NCI-H510A (cell line): ENCODE measurements at places on chromosomes 4 and X.

DNA sequence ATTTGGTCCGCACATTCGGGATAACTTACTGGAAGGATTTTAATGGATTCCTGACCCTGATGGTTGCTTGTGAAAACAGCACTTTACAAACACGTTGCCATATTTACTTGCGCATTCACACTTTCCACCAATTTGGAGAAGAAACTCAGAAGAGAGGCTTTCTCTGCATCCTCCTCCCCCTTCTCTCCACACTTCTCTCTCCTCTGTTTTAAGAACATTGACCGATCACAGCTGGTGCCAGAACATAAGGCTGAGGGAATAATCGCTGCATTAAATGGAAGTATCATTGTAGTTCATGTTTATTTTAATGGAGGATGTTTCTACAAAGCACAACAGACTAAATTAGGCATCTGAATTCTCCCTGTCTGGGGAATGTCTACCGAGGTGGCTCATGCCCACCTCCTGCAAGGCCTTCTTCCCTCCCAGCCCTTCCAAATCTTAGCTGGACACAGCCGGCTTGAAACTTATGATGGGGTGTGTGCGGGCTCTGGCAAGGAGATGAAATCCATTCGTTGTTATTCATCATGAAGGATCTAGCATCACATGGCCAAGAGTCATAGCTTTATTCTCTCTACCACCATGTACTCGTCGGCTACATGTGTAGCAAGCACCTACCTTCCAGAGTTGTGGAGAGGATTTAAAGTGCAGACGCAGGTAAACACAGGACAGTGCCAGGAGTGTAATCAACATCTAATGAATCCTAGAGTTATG, 204.1 kb downstream of the LDB2 start:
- DNase-seq = no peak

DNA sequence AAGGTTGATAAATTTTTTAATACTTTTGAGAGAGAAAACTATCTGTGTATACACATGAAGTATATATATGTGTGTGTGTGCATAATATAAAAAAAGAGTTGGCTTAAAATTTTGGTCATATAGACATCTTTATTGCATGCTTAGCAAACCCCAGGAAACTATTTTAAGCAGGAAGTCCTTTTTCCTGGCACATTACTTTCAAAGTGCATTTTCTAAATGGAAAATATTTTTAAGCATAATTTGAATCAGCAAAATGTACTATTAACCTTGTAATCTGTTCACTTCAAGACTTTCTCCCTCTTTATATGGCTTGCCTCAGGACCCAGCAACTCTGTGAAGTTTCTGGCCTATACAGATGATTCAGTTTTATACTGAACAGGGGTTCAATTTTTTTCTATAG, 106.3 kb downstream of the CDS1 start:
- DNase-seq = no peak

- DNase-seq = no peak
Measured at GRCh38 chr4:7559741-7560395, 125.1 kb upstream of the PSAPL1 start.

- DNase-seq = no peak
Measured at GRCh38 chrX:14267216-14267615, 237.5 kb upstream of the GEMIN8 start.

DNA sequence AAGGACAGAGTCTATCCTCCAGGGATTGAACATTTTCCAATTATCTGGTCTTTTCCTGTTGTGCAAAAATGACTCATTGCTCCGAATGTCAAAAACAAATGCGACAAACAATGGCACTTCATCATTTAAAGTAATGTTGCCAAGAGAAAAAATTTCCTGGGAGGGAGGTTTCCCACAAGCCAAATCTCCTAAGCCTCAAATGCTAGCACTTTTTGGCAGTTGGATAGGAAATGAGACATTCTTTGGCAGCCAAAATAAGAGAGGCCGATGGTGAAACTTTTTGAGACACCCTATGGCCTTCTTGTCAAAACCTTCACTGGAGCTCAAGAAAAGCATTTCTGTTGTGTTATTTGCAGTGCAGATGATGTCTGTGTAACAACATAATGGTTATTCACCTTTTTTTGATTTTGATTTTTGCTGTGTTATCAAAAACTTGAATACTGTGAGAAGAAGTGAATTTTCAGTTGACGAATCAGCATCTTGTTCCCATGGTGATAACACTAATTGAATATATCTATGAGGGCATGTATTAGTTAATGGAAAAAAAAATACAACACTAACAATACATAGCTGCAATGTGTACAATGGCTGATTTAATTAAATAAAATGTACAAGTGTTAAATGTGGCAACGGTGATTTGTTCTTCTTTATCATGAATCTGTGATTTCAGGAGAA, 333.8 kb downstream of the ANK2 start:
- DNase-seq = no peak

GRCh38 chrX:45622538-45622937, 421.9 kb upstream of the DIPK2B start:
- DNase-seq = no peak

DNA sequence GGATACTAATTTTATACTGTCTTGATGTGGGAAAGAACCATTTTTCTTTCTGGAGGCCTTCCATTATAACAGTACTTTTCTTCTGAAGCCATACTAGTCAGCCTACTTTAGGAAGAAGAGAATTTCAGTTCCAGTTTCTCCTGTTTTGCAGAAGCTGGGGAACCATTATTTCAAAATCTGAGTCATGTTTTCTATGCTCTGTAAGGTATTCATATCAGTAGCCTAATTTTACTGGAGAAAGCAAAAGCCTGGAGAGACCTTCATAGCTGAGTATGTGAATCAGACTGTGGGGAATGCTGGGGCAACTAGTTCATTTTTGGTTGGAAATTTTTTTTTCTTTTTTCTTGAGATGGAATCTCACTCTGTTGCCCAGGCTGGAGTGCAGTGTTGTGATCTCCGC, 22.4 kb downstream of the AFF1 start:
- DNase-seq = no peak

DNA sequence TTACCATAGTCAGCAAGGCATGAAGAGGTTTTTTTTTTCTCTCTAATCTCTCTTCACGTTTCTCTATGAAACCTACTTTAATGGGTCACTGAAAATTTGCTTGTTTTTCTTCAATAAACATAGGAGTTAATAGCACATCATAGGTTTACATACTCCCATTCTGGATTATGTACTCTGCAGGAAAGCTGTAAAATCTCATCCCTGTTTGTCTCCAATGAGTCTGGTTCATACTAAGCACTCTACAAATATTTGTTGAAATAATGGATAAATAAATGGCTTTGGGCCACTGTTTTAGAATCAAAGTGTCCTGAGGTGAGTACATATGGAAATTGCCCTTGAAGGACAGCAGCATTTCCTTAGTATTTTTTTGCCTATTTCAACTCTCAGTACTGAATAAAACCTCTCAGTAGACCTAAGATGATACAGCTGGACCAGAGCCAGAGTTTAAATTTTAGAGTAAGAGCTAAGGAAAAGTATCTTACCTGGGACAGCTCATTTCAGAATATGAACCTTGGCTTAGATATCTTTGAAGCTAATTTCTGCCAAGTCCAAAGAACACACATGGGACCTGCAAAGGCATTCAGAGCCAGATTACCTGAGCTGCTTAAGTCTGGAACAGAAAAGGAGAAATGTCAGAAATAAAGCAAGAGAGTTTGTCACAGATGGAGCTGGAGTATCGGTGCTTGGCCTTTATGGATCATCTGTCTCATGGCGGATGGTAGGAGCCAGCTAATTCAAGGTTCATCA, 34.4 kb downstream of the PF4 start:
- no peak for DNase-seq

DNA sequence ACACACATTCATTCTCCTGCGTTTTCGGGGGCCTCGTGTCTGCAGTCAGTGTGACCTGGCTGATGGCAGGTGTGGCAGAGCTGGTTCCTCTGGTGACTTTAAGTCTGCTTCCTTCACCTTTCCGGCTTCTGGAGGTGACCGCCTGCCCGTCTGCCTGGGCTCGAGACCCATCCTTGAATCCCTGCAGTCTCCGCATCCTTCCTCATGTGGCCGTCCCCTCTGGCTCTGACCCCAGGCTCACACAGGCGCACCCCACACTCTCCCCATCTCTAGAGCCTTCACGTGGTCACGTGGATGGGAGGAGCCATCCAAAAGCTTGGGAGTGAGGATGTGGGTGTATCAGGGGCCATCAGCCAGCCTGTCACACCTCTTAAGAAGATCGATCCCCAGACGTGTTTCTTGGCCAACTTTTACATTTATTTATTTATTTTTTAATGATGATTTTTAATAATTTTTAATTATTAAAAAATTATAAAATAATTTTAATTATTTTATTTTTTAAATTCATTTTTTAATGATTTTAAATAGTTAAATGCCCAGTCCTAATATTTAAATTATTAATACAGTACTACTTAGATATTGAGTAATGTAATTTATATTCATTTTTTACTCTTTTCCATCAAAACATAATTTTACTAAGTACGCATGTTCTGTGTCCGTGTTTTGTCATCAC, 20.9 kb downstream of the RGS12 start:
- DNase-seq = no peak

DNA sequence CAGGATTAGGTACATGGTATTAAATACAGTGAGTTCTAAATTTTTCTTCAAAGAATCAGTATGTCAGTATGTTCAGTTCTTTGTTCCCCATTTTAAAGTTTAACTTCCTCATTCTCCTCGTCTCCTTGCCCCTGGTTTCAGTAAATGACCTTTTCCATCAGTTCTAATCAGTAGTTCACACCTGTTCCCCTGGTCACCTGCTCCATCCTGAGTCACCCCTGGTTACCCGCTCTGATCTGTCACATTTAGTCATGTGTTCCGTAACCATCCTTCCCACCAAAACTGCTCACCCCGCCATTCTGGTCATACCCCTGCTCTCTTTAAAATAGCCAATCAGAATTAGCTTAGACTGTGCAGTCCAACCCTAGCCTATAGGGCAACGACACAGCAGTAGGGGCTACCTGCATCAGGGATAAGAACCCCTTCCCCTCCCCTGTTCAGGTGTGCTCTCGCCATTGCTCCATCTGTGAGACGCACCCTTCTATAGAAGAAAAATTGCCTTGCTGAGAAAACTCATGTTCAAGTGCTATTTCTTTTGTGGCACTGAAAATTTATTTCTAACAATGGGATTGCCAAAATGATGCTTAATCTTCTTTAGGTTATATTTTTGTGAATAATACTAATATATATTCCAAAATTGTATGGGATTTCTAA, 181.3 kb downstream of the OR13H1 start:
- DNase-seq = no peak

- DNase-seq = no peak
Measured at GRCh38 chr4:122826079-122826527, 528 bp upstream of the FGF2 start.

- DNase-seq = no peak
Measured at GRCh38 chrX:2954541-2954940, 25.4 kb upstream of the ARSD start.

DNA sequence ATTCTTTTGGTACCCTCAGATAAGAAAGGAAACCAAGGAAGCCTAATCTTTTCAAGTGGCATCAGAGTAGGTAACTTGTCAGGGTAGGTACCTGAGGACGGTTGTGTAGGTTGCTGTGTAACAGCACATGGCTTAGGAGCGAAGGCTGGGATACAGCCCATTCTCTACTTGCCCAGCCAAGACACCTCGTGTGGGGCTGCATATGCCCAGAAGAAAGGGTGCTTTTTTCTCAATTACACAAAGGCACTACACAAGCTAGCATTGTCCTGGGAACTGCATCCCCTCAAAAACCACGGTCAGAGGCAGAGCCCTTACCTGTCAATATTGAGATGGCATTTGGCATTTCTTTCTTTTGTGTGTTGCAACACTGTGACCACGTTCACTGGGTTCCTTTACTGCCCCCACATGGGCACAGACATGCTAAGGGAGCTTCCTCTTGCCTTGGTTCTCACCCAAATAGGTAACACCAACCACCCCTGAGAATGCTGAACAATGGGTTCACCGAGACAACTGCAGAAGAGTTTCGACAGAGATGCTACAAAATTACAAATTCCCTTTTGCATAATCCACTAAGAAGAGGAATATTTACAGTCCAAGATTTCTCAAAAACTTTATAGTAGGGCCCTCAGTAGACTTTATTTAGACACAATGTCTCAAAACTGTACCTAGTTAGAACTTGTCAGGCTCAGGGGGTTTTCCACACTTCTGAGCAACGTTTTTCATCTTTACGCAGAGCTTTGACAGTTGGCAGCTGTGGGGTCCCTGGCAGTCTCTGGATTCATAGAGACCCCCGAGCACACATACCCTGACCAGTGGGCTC, 35.8 kb upstream of the TNIP3 start:
- DNase-seq = no peak

DNA sequence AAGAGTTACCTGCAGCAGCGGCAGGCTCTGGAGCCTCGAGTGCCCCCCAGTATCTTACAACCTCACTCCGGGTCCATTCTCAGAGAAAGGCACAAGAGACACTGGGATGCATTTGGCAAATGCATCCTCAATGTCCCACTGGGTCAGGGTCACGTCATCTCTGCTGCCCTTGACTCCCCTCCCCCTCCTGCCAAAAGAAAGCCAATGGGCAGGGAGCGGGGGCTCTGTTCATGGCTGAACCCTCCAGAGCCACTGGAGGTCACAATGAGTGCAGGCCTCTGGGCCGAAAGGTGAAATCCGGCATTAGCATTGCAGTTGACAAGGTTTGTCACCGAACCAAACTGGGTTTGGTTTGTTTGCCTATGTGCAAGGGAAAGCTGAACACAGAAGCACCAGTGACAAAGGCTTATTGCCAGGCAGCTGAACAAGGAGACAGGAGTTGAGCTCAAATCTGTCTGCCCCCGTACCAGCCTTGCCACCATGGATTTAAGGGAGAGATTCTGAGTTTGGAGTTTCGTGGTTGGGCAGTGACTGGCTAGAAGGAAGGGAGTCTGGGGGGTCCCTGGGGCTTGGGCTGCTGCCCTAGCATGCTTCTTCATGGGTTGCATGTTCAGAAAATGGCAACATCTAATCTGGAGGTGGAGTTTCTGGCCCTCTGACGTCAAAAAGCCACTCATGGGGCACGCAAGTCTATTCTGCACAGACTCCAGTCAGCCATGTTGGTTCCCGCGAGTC, 64.3 kb downstream of the HTRA3 start:
- no peak for DNase-seq

- no peak for DNase-seq
Measured at GRCh38 chr4:10196191-10196590, 79.6 kb upstream of the WDR1 start.

DNA sequence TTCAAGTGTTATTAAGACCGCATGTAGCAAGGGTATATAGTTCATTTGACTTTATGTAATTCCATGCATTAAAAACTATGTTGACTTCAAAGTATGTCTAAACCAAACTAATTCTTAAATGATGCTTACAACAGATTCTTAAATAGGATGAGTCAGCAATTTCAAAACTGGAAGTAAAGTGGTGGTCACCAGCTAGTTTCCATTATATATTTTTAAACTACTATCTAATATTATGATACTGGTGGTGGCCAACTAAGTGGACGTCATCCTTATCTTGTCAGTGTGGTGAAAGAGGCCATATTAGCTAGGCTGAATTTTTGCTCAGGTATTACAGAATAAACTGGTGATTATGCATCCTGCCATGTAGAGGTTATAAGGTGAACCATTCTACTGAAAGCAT, 1.2 kb downstream of the IL15 start:
- DNase-seq = no peak

DNA sequence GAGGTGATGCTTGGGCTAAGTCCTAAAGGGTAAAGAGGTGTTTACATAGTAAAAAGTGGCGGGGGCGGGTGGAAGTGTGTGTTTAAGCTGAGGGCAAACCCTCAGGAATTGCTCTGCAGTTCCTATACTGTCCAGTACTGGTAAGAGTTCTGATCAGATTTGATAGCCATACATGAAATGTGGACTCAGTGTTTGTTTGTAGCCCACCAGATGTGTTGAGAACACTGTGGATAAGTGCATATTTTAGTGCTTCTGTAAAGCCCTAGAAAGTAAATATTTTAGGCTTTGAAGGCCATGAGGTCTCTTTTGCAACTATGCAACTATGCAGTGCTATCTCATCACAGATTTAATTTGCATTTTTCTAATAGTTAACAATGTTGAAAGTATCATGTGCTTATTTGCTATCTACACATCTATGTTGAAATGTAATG, 80.7 kb upstream of the EOLA2 start:
- DNase-seq = no peak
